ENCODE measurements at places on chromosomes 7 and 10. TPM values are rescaled to one million over a fixed set of nuclear protein-coding genes. Genes with fewer than 3 reads are reported as not detected.

Gene VENTX
- 0.04 TPM for total RNA-seq

Gene LRIT1
- total RNA-seq = not detected

GRCh38 chr10:107692072-107692471, 527.6 kb upstream of the SORCS1 start:
- DNase-seq = no peak

Gene AKR1C4
- not detected for total RNA-seq

GRCh38 chr7:55033236-55033846, 14.5 kb downstream of the EGFR start:
- DNase-seq = no peak

Gene BLNK
- 1.2 TPM for total RNA-seq

Gene GRK5
- 21.4 TPM for total RNA-seq

GRCh38 chr7:51316666-51317581, at the start of gene COBL:
Gene COBL (minus strand): TSS chr7:51316809. CDS start chr7:51316633, 176 bp downstream.
- DNase-seq = no peak

DNA sequence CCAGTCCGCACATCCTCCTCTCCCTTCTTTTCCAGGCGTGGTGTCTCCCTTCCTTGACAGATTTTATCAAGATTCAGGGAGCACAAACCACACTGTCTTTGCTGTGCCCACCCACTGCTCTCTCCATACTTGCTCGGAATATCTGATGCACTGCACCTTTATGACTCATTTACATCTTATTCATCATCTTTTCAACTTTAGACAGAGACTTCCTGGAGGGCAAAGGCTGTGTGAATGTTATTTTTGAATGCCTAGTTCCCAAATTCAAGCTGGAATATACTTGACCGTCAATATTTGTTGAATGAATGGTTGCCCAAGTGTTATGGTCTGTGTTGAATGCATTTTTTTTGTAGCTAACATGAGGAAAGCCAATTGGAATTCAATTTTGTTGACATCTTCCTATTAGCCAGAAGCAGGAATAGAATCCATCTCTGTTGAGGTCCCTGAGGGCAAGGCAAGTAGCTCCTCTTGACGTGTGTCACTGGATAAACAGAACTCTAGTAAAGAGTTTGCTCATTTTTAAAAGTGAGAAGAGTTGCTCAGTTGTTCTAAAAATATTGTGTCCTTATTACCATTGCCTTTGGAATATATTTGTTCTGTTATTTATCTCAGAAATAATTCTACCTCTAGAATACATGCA, 95.0 kb downstream of the KLF6 start:
- DNase-seq = no peak

DNA sequence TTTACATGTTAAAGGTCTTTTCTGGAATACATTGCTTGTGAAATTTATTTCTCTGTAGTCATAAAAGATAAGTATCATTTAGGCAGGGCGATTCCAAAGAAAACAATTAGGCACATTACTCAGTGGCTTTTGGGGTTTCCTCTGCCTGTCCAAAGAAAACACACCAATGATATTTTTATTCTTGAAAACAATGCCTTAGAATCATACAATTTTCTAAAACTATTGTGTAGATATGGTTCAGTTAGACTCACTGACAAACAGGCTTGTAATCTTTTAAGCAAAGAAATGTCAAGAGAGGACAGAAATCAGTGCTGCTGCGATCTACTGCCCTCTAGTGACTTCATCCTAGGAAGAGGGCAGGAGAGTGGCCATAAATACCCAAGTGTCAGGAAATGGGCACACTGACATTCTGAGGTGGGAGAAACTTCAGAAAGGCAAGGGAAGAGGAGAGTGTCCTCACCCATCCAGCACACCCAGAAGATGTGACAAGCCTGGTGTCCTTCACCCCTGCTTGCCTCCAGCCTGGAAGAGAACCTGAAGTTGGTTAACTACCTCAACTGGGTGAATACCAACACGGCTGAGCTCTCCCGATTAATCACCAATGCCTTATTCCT, 120.5 kb downstream of the GALNT11 start:
- DNase-seq = peak; percentile 26

Gene VPS37D
- 4.5 TPM for total RNA-seq

DNA sequence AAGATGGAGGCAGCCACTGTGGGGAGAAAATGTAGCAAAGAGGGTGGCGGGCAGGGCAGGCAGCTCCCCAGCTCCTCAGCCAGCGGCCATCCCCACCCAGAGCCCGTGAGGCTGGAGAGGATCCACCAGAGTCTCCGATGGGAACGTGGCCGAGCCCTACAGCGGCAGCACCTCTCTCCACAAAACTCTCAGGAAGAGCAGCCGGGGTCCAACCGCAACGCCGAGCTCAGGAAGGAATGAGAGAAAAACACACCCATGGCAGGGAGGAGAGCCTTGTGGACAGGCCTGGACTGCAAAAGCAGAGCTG, 54.0 kb upstream of the ADGRA1 start:
- DNase-seq = no peak

Gene PITX3
- 12.5 TPM for total RNA-seq

- peak; percentile 32 for DNase-seq
Observed at GRCh38 chr10:125684581-125684980, 1.6 kb upstream of the TEX36 start.

Gene LBX1
- 3.3 TPM for total RNA-seq

Gene ELAPOR2
- 7.1 TPM for total RNA-seq

Gene IL6
- 0.44 TPM for total RNA-seq

Gene XRCC2
- 3.5 TPM for total RNA-seq

DNA sequence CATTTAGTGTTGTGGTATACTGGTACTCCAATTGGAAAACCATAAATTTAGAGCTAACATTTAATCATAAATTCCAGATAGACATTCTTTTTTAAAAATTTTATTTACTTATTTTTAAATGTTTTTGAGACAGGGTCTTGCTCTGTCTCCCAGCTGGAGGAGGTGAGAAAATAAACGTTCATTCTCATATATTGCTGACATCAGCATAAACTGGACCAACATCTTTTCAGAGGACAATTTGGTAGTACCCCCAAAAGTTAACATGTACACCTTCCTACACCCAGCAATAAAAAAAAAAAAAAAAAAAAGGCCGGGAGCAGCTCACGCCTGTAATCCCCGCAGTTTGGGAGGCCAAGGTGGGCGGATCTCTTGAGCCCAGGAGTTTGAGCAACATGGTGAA, 5.2 kb downstream of the TAS2R60 start:
- DNase-seq = no peak

Gene PNLIPRP2
- 0.49 TPM for total RNA-seq

DNA sequence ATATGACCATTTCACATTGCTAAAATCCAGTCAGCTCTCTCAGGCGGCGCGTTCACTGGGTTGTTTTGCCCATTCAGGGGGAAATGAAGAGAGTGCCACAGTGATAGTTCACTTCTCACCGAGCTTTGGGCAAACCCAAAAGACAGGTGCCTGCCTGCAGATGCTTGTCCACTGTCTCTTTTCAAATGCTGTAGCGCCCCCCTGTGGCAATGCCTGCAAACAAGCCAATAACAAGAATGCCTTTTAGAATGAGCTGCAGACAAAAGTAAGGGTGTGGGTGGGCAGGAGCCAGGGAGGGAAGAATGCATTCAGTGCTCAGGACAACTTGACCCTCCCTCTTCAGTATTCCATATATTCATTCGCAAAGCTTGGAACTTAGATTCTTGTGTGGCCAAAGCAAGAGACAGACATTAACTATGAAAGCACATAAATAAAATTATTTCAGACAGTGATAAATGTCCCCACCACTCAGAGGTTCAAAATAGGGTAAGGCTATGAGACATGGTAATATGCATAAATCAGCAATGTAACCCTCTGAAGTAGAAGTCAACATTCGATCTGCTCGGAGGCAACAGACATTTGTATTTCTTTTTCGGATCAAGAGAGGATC, 86.9 kb downstream of the JAZF1 start:
- DNase-seq = peak; percentile 70

DNA sequence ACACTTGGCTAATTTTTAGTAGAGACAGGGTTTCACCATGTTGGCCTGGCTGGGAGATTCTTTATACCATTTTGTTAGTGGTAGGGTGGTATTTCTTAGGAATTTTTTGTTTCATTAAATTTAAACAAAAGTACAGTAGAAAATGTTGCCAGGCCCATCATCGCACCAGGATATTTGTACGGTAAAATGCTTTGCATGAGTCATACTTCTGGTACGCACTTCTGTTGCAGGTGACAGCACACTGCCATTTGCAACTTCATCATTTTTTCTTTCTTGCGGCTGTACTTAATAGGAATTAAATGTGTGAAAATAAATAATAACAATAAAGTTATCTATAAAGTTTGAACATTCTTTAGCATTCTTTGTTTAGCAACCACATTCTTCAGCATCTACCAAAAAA, 195.6 kb downstream of the SKAP2 start:
- DNase-seq = no peak

Gene TEX47
- total RNA-seq = not detected

Measured in muscle of leg (tissue), 16 donors.